ENCODE measurements at places on chromosomes 2 and 18. TPM values are rescaled to one million over a fixed set of nuclear protein-coding genes. Genes with fewer than 3 reads are reported as not detected.
A peak's percentile ranks its signal among the peaks of the same experiment; 100 is the strongest.

- no peak for DNase-seq
Measured at GRCh38 chr2:81505586-81505985, 1201.0 kb upstream of the LRRTM1 start.

DNA sequence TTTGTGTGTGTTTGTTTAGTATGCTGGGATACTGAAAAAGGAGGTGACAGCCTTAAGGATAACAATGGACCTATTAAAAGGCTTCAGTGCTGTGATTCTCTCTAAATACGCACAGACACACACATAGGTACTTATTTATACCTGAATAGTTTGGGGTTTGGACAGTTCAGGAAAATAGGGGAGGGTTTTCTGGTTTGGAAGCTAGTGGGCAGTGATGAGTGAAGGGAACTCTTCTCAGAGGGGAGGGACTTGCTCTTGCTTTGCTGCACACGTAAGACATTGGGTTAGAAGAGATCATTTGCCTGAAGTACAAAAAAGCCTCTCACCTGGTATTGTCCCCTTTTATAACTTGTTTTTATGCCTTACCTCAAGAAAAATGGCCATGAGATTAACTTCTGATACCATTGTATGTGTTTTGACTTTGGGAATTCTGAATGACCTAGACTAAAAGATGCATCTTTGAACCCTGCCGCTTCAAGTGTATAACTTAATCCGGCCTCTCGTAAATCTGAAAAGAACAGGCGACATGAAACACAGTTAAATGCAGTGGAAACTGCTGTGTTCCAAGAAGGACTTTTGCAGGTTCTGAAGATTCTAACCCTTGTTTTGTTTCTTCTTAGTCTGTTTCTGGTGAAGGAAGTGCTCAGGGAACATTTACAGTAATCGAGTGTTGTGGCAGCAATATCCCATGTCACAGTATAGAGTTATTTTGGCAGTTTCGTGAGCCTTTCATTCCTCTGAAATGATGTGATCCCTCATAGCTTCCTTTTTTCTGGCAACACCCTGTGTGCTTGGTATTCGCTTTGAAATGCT lies 2.5 kb downstream of the CRIM1 start:
- DNase-seq, result no peak

METTL4 gene
- total RNA-seq, result 13.6 TPM

- DNase-seq, result no peak
Measured at GRCh38 chr18:400456-400855, 100.0 kb downstream of the COLEC12 start.

- no peak for DNase-seq
Measured at GRCh38 chr2:222255090-222255489, 43.7 kb downstream of the PAX3 start.

NCK2 gene
- total RNA-seq, result 57.6 TPM

- DNase-seq, result no peak
Measured at GRCh38 chr2:237720957-237721356, 77.6 kb upstream of the RBM44 start.

GRCh38 chr2:165815299-165816141 lies 21.5 kb upstream of the GALNT3 start:
- no peak for DNase-seq

- peak; percentile 81 for DNase-seq
Measured at GRCh38 chr2:69177785-69178636, 165.0 kb downstream of the ANTXR1 start.

- no peak for DNase-seq
Measured at GRCh38 chr2:231009236-231009919, 13.5 kb downstream of the SPATA3 start.

DNA sequence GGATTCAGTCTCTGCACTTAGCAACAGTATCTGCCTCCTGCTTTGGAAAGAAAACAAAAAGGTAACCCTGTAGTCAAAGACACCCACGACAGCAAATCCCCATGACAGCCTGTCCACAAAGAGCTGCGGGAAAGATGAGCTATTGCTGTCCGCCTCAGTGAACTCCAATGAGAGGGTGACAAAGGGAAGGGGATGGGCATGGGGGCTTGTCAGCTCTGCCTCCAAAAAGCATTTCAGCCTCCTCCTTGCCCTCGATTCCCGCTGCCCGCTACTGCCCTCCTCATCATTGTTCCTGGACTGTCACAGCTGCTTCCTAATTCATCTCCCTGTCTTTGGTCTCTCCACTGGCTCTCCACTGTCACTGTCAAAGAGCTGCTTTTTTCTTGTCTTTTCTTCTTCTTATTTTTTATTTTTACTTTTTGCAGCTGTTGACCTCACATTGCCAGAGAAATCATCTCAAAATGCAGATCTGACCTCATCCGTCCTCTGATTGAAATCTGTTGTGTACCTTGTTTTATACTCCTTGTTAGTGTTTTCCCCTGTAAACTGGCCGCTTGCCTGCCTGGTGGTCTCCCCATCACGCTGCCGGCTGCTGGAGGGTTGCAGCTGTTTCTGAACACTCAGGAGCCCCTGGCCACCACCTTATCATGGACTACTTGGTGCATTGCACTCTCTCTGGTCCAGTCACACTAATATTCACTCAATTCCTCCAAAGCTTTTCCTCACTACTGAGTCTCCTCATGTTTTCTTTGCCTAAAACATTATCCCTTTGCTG lies 7.9 kb upstream of the E2F6 start:
- DNase-seq, result no peak

- DNase-seq, result no peak
Measured at GRCh38 chr2:142061733-142062132, 69.1 kb downstream of the LRP1B start.

GRCh38 chr2:176126929-176127773 lies 2.4 kb upstream of the HOXD8 start:
- DNase-seq, result no peak

SDC1 gene
- 65.3 TPM for total RNA-seq

C2orf15 gene
- 1.3 TPM for total RNA-seq

GRCh38 chr18:7548721-7549120 lies 18.4 kb upstream of the PTPRM start:
- DNase-seq, result no peak

DNA sequence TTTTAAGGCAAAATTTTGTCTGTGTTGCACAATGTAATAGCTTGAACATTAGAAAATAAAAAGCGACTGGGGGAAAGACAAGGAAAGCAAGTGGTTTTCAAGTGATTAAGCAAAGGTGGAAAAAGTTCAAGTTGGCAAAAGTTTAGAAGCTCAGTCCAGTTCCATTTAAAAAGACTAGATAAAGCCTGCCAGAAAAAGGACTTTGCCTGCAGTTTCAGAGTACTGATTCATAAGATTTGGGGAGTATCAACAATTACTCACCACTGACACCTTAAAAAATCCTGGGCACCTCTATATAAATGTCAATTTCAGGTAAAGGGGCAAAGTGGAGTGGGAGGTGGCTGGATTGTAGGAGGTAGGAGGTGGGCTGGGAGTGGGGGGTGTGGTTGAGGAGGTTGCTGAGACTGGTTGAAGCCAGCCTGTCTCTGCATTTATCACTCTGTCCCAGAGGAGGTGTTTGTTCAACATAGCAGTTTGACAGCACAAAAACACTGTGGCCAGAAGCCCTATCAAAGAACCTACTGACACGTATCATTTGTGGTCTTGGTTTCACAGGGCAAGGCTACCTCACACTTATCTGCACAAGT lies 14.6 kb downstream of the ZEB2 start:
- no peak for DNase-seq

BMP10 gene
- not detected for total RNA-seq

Measured in mucosa of descending colon (tissue), 3 donors.